ENCODE measurements at places on chromosomes 12 and 14.
A peak's percentile ranks its signal among the peaks of the same experiment; 100 is the strongest.

GRCh38 chr14:90624227-90624626 is 192.0 kb downstream of the TTC7B start:
- no peak for DNase-seq

DNA sequence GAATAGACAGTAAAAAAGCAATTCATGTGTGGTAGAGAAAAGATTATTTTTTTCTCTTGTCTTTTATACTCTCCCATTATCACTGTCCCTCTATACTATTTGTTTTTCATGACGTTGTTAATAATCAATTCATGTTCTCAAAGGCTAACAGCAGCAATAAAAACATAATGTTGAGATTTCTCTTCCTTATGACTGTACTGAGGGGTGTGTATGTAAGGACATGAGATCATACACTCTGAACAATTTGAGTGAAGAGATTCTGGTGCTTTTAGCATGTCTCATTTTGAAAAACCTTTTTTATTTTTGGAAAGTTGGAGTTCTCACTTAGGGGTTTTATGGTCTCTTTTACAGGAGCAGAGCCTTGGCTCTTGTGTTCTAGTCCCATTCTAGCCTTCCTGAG is 3.8 kb upstream of the TSPAN8 start:
- no peak for DNase-seq

DNA sequence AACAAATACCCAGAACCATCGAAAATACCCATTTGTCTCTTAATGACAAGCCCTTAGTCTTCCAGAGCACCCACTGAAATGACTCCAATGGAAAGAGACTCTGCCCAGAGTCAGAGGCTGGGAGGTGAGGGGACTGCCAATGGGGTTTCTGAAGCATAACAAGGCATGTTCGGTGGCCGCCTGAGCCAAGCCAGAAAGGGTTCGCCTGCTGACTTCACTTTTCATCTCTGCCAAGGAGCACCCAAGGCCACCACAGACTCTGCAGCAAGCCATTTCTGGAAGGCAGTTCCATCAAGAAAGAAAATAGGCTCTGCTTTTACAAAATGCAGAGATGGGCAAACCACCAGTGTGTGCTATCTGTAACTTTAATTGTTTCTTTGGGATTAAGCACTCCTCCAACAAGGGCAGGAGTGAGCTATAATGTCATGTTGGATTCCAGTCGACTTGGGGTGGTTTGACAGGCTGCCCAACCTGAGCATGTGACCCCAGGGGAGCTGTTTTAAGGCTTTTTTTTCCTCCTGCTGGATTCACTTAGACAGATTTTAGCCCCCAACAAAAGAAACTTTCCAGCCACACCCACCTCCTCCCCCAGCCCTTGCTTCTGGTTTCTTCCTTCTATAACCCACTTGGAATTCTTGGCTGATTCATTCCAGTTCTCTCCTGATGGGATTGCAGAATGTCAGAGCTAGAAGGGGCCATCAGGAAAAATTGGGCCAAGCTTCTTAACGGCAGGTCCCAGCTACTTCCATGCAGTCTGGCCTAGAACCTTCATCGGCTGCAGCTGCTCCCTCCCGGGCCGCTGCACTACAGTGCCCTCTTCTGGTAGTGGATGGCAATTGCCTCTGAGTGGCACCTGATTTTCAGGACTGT is 24.1 kb downstream of the CKAP4 start:
- DNase-seq: peak; percentile 37

- DNase-seq: no peak
Observed at GRCh38 chr12:76137606-76138005, 53.1 kb upstream of the NAP1L1 start.

DNA sequence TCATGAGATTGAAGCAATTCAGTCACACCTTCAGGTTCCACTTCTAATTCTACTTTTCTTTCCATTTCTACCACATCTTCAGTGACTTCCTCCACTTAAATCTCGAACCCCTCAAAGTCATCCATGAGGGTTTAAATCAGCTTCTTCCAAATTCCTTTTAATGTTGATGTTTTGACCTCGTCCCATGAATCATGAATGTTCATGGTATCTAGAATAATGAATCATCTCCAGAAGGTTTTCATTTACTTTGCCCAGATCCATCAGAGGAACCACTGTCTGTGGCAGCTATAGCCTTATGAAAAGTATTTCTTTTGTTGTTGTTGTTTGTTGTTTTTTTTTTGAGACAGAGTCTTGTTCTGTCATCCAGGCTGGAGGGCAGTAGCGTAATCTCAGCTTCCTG is 7.6 kb downstream of the RXYLT1 start:
- DNase-seq: no peak

GRCh38 chr12:54386403-54387113 is 2.0 kb upstream of the ZNF385A start:
- no peak for DNase-seq

- DNase-seq: no peak
Observed at GRCh38 chr14:70842851-70843462, 33.6 kb upstream of the MAP3K9 start.

- peak; percentile 5 for DNase-seq
Observed at GRCh38 chr14:94132285-94132887, 3.0 kb upstream of the IFI27L2 start.

DNA sequence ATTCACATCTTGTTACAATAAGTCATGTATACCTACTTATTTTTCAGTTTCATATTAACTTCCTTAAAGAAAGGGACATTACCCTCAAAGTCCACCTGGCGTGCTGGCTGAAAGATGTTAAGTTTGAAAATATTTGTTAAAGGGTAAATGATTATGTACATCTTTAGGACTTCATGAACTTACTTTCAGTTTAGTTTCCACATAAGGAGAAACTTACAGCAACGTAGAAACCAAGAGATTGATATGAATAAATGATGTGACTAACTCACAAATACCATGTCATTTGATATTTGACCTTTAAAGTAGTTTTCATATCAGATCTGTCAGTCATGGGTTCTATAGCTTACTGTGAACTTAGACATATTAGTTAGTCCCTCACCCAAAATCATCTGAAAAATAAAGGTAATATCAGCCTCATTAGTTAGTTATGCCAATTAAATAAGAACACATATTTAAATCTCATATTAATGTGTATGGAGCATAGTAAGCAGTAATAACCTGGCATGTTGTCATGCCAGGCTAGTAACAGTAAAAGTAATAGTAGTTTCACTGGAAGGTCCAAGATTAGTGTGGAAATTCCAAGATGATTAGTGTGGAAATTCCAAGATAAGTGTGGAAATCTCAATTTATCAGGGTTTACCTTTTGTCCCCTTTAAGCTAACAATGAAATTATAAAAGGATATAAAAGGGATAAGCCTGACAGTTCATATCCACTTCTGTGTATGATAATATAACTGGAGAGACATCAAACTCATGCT is 1.9 kb upstream of the CLEC2D start:
- peak; percentile 34 for DNase-seq

GRCh38 chr12:31362759-31363415 is 36.9 kb upstream of the SINHCAF start:
- DNase-seq: no peak

All from stimulated activated naive CD4-positive, alpha-beta T cell treated with Interleukin-2 at 50 U/mL for 16 hours (primary cell).